ENCODE measurements at places on chromosomes 1 and 21.

- DNase-seq, result no peak
These were observed 397.7 kb downstream of the NTNG1 start for GRCh38 chr1:107538502-107538901.

DNA sequence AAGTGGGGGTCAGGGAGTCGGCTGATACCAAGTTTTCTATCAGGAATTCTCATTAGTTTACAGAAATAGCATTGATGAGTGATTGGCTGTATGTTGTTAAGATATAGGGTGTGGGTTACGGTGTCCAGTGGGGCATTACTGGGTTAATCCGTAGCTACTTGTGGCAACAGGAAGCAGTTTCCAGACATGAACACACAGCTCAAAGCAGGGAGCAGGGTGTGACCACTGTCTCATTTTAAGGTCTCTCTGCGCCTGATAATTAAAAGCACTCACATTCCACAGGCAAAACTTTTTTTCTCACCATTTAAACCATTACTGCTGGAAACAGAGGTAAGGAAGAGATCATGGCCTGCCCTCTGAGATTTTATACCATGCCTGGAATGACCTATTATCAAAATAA, 114.9 kb downstream of the SIK1 start:
- DNase-seq, result no peak

DNA sequence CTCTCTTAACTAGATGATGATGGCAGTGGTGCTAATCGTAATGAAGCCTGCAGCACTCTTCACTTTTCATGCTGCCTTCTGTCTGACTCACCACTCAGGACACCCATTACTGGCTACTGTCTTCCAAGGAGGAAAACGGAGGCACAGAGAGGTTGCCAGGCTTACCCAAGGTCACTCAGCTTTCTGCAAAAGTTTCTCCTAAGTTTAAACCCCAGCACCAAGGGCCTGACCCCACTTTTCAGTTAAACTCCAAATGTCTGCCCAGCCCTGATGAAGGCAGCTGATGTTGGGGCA, 78.1 kb upstream of the RUNX3 start:
- no peak for DNase-seq

DNA sequence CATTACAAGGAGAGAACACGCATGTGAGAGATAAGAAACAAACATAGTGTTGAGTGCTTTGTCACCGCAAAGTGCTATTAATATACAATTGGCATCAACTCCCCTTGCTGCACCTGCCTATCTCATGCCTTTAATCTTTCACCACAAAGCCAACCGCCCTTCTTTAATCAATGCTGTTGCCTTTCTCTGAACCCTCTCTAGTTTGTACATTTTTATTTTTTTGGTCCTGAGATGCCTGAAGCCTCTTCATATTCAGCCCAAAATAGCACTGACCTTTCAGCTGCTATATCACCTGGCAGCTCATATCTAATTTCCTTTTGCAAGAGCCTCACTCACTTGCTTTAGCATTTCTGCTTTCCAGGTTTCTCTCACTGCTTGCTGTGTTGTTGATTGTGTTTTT, 504.7 kb downstream of the NUF2 start:
- no peak for DNase-seq

DNA sequence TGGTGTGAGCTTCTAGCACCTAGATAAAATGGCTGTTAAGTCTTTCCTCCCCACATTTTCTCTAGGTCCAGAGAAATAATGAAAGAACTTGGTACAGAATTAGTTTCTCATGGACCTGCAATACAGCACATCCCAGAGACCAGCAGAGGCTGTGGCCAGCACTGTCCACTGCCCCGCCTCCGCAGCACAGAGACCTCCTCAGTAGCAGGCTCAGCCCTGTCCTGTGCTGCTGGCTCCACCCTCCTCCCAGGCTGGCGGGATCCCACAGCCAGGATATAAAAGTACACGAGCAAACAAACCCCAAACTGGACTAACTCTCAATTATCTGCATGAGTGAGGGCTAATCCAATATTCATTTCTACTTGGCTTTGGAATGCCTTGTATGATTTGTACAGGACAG, 401.5 kb downstream of the RPS6KC1 start:
- DNase-seq, result no peak

DNA sequence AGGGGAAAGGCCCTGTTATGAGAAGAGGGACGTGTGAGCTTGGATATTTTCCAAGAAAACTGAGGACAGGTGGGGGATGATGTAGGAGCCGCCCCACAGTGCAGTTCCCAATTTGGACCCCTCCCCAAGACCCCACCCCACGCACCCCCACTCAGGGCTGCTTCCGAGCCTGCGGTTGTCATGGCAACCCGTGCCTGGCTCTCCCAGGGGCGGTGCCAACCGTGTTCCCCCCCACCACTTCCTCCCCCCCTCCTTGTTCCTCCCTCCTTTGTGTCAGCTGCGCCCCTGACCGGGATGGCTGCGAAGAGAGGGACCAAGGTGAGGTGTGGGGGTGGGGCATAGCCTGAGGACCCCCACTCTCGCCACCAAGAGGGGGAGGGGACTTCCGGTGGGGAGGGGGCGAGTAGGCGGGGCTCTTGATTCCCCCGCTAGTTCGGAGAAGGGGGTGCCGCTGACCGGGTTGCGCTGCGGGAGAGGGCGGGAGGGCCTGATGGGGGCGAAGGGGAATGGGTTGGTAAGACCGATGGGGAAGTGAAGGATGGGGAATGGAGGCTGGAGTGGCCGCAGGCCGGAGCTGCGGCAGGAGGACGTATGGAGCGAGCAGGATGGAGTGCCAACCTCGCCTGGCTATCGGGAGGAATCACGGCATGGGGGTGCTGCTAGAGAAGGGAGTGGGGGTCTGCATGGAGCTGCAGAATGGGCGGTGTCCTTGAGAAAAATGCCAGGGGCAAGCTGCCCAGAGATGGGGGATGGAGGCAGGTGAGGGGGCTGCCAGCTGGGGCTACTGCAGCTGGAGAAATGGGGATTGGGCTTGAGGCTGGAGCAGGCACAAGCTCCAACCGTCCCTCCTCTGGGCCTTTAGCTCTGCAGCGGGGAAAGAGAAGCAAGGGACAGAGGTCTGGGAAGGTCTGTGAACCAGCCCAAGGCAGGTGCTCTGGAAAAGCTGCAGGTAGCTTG, 953 bp downstream of the TRIM46 start:
- peak; percentile 61 for DNase-seq

DNA sequence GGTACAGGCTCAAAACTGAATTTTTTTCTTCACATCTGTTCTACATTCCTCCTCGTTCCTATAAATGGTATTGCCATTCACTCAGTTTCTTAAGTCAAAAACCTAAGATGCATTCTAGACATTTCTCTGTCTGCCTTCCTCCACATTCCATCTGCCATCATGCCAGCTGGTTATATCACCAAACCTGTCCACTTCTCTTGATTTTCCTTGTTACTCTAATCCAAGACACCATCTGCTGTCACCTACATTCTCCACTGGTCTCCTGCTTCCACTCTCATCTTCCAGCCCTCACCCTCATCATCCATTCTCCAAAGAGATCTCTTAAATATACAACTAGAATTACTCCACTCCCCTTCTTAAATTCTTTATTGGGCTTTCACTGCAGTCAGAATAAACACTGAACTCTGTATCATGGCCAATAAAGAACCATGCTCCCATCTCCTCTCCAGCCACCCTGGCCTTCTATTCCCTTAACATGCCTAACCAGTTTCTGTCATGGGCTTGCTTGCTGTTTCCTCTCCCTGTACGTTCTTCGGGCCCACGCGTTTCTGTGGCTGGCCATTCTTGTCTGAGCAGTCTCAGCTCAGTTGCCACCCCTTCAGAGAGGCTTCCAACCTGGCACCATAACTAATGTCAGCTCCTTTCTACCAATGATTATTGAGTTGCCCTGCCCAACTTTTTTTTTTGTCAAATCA, 278.3 kb downstream of the ST6GALNAC3 start:
- no peak for DNase-seq

GRCh38 chr1:86345042-86345441, 51.1 kb downstream of the ODF2L start:
- no peak for DNase-seq

DNA sequence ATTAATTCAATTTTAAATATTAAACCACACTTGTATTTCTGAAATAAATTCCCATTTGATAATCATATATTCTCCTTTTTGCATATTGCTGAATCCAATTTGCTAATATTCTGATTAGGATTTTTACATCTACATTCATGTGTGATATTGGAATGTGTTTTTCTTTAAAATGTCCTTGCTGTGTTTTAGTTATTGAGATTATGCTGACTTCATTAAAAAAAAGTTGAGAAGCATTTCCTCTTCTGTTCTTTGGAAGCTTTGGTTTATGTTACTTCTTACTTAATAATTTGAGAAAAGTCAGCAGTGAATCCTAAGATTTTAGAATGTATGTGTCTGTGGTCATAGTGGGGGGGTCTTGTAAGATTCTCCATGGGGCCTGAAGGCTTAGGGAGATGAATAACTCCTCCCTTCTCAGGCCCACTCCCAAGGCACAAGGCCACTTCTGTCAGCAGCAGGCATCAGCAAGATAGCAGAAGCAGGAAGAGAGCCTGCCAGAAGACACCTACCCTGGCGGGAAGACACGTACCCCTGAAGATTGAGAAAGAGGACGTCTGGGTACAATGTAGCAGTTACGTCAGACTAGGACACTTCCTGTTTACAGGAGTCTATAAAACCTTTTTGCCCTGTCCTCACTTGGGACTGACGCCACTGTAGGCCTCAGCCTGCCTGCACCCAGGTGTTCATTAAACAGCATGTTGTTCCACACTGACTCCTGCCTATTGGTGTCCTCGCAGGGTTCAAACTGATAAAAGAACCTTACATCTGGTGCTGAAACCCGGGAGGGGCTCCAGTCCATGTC, 56.9 kb downstream of the ODF2L start:
- DNase-seq, result no peak

DNA sequence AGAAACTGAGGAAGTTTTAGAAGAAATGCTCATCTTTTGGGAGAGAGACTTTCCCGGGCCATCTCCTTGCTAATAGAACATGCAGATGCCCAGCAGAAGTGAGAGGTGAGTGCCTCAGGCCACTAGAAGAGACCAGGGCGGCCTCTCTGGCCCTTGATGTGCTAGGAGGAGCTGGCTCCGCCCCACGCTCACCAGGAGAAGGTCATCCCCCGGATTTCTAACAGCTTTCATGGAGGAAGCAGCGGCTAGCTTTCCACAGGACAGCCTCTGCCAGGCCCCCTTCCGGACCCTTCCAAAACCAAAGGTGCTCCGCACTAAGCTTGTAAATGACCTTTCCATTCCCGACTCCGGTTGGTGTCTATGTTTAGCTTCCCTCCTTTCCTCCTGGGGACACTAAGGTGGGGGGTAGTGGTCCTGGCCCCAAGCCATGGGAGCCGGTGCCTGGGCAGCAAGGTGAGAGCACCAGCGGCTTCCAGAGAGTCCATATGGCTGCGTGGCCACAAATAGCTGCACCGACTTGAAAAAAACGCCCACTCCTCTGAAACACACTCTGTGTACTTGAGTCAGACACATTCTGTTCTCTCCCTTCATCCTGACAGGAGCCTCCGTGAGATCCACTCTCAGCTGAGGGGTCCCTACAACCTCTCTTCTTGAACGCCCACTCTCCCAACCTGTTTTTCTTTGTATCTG, 249.9 kb downstream of the TNR start:
- DNase-seq, result peak; percentile 23

DNA sequence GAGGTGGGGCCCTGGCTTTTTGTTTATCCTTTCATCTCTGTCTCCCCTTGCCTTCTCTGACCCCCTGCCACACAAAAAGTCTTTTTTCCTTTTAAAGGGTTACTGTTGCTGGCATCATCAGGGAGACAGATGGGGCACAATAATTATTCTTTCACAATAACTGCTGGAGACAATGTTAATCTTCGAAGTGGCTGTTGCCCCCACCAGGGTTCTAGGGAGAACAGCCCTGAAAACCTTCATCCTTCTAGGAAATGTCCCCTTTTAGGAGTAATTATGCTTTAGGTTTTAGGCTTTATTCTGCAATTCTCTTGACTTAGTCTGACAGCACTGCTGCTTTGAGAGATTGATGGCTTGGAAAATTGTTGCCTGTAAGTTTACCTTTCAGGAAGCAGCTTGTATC, 150.0 kb downstream of the NOS1AP start:
- DNase-seq, result no peak

GRCh38 chr1:13808729-13809131, 108.7 kb downstream of the PRDM2 start:
- no peak for DNase-seq

DNA sequence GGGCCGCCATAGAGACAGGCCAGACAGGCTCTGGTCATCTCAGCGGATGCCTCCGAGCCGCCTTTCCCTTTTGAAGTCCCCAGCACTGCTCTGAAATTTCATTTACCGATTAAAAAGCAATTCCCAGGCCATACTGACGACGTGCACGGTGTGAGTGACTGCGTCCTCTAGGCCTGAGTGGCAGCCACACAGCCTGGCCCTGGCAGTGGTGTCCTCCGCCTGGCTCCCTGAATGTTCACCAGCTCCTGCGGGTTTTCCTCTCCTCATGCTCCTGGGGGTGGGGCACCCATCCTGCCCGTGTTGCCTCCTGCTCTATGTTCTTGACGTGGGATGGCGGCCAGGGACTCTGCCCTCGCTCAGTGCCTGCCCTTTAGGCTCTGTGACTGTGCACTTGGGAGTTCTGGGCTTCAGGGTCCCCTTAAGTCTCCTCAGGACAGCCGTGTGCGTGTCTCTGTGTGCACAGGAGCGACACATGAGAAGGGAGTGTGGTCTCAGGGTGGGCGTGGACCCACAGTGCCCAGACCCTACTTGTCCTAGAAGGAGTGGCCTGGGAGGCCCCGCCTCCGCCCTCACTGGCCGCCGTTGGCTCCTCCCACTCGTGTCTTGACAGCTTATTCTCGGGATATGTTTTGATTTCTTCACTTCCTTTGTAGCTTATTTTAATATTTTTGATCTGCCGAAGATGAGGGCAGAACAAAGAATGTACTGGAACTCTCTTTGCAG, 3.6 kb downstream of the SKI start:
- DNase-seq, result peak; percentile 81

- no peak for DNase-seq
These were observed 129.2 kb downstream of the CLIC6 start for GRCh38 chr21:34797921-34798535.

DNA sequence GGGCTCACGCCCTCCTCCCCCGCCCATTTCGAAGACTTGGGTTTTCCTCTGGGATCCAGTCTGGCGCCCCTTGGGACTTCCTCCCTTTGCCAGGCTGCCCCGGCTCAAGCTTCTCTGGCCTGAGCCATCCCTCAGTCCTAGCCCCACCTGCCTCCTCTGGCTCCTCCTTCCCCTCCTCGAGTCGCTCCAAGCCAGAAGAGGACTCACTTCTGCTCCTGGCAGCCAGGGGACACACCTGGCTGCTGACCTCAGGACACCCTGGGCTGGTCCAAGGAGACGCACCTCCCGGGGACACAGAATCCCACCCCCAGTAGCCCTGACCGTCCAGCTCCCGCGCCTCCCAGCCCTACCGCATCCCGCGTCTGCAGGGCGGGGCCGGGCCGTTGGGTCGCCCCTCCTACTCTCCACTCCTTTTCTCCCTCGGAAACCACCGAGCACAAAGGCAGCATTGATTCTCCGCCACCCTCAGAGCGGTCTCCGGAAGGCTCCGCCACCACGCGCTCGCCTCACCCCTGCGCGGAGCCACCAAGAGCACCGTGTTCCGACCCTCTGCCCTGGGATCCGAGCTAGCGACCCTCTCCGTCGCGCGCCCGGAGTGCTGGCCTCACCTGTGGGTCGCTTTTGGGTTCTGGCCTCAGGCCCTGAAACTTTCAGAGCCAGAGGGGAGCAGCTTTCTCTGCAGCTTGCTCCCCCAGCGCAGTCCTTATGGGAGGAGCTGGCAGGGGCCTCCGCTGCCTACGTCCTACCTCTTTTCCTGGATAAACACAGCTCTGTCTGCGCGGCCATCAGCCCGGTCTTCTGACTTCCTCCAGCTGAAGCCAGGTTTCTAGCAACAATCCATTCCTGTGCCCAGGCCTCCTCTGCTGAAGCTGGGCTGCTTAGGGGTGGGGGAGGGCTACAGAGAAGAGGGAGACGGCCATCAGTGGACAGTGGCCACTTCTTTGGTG, at the start of gene C2CD4D:
TSS of gene C2CD4D (minus strand) at position 364 of the 947 bp plus-strand sequence. CDS start 831 bp downstream, outside the sequence.
- peak; percentile 93 for DNase-seq

GRCh38 chr1:227557962-227558725, 5.2 kb upstream of the ZNF678 start:
- no peak for DNase-seq
